Muscle of leg (tissue), 16 donors: ENCODE measurements at places on chromosomes 11 and 22.

- no peak for DNase-seq
- no peaks in the 10 kb centered on the region for H3K36me3 ChIP-seq
- H3K27me3 ChIP-seq, result peaks cover 12% of the 10 kb centered on the region
Measured at GRCh38 chr11:107864591-107864990, 6.0 kb upstream of the SLC35F2 start.

DNA sequence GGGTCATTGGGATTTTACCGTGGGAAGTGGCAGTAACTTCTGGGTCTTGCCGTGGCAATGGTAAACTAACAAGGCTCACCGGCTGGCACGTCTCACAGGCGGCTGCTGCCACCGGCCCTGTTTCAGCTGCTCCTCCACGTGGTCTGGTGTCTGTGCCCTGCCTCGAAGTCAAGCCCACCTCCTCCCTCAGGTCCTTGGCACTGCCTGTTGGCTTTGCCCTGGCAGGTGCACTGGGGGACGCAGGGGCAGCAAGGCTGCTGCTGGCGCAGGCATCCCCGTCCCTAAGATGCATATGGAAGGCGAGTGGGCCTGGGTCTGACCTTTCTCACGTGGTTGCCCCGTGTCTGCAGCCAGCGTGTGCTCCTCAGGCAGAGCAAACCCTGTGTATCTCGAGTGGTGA lies 783.6 kb downstream of the BRD1 start:
- DNase-seq, result no peak
- H3K36me3 ChIP-seq, result no peaks in the 10 kb centered on the region
- H3K4me3 ChIP-seq, result no peak overlapping the region
- H3K27me3 ChIP-seq, result no peaks in the 10 kb centered on the region
- H3K27ac ChIP-seq, result no peak overlapping the region

GRCh38 chr22:25802018-25802417 lies 60.0 kb downstream of the MYO18B start:
- DNase-seq, result no peak
- no peak overlapping the region for H3K4me3 ChIP-seq
- H3K36me3 ChIP-seq, result peaks cover 46% of the 10 kb centered on the region
- no peaks in the 10 kb centered on the region for H3K4me1 ChIP-seq
- no peaks in the 10 kb centered on the region for H3K27me3 ChIP-seq

- no peaks in the 10 kb centered on the region for H3K27me3 ChIP-seq
- H3K36me3 ChIP-seq, result peaks cover 17% of the 10 kb centered on the region
- H3K4me1 ChIP-seq, result no peaks in the 10 kb centered on the region
- no peak overlapping the region for H3K27ac ChIP-seq
- H3K4me3 ChIP-seq, result no peak overlapping the region
Measured at GRCh38 chr11:128964463-128964930, 21.8 kb upstream of the TP53AIP1 start.

DNA sequence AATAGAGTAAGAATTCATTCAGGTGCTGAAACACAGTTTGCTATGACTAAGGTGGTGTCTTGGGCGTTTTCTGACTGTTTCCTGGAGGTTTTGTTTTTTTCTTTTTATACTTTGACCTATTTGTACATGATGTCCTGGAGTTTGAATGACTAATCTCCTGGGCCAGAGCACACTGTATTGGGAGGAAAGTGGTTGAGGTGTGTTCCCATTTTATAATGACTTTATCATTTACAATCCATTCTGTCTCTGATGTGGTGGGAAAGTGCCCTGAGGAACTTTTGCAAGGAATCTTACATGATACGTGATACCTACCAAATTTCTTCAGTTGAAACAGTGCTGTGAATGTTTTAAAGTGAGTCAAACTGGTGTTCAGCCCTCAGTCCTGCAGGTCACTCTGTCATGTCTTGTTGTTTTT lies 80.8 kb downstream of the TNRC6B start:
- H3K4me3 ChIP-seq, result no peak overlapping the region
- no peak for DNase-seq
- H3K27ac ChIP-seq, result no peak overlapping the region
- peaks cover 23% of the 10 kb centered on the region for H3K36me3 ChIP-seq
- no peaks in the 10 kb centered on the region for H3K4me1 ChIP-seq
- no peaks in the 10 kb centered on the region for H3K27me3 ChIP-seq

DNA sequence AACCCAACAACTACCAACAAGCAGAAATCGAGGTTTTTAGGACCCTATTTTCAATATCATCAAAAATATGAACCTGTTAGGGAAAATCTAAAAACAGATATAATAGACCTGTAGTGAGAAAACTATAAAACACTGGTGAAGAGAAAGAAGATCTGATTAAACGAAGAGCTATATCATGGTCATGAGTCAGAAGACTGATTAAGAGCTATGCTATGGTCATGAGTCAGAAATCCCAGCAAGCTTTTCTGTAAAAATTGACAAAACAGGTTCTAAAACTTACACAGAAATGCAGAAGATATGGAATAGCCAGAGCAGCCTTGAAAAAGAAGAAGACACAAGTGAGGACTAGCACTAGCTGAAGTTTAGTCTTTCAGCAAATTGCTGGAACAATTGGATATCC lies 345.0 kb downstream of the TBC1D22A start:
- H3K36me3 ChIP-seq, result no peaks in the 10 kb centered on the region
- H3K4me3 ChIP-seq, result no peak overlapping the region
- H3K4me1 ChIP-seq, result no peaks in the 10 kb centered on the region
- H3K27me3 ChIP-seq, result no peaks in the 10 kb centered on the region
